Dorsolateral prefrontal cortex (tissue), 122 donors: ENCODE measurements at places on chromosomes 1 and 21. TPM values are rescaled to one million over a fixed set of nuclear protein-coding genes. Genes with fewer than 3 reads are reported as not detected.

Gene AKR7A3
- total RNA-seq, result 5.8 TPM

Gene S100PBP
- 44.0 TPM for total RNA-seq

Gene DNM3
- total RNA-seq, result 156 TPM

Gene PEA15
- 656 TPM for total RNA-seq

Gene COL16A1
- 63.4 TPM for total RNA-seq

Gene LPAR3
- 1.4 TPM for total RNA-seq
